ENCODE measurements at places on chromosomes 2 and 18. TPM values are rescaled to one million over a fixed set of nuclear protein-coding genes. Genes with fewer than 3 reads are reported as not detected.
A peak's percentile ranks its signal among the peaks of the same experiment; 100 is the strongest.

Gene OSR1
- 1.4 TPM for polyA plus RNA-seq

Gene SIX2
- not detected for polyA plus RNA-seq

Gene FAM168B
- polyA plus RNA-seq, result 13.3 TPM

Gene OSBPL6
- 0.13 TPM for polyA plus RNA-seq

Gene DSG4
- polyA plus RNA-seq, result not detected

DNA sequence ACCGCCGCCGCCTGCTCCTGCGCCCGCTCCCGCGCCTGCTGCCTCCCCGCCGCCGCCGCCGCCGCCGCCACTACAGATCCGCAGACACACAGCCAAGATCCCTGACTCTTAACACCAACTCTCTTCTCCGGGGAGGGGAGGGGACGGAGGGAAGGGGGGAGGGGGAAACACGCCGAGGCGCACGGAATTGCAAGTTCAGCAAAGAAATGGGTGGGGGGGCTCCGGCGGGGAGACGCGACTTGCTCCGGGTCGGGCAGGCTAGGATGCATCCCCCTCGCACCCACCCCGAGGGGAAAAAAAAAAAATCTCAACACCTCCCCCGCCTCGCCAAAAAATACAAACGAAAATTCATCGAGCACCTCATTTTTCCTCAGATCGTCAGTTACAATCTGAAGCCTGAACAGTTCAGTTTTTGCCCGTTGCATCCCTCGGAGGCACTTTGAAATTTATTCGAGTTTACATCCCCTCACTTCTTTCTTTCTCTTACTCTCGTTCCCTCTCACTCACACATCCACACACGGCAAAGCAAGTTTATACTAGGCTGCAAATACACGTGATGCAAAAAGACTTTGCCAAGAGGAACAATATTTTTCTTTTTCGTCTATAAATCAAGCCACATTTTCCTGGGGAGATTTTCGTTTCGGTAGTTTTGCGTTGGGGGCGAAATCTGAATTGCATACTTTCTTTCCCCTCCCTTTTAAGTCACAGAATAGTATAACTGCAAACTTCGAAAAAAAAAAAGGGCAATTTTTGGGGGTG, at the start of gene TCF4:
Gene TCF4, minus strand, starts transcription at position 82 of the 759 bp plus-strand sequence. CDS start 1,076 bp downstream, outside the sequence.
- DNase-seq, result peak; percentile 89

- no peak for DNase-seq
These were observed 150.7 kb upstream of the CCDC68 start for GRCh38 chr18:55109818-55110414.

GRCh38 chr2:37600735-37601134, 70.7 kb downstream of the CDC42EP3 start:
- DNase-seq, result no peak
